Stimulated activated CD4-positive, alpha-beta T cell treated with anti-CD3 and anti-CD28 coated beads, Interleukin-4, amount 100 ng/mL, for 4 hours (primary cell): ENCODE measurements at places on chromosomes 16 and 17.

GRCh38 chr16:82138478-82139285 is 31.3 kb downstream of the MPHOSPH6 start:
- DNase-seq: no peak

DNA sequence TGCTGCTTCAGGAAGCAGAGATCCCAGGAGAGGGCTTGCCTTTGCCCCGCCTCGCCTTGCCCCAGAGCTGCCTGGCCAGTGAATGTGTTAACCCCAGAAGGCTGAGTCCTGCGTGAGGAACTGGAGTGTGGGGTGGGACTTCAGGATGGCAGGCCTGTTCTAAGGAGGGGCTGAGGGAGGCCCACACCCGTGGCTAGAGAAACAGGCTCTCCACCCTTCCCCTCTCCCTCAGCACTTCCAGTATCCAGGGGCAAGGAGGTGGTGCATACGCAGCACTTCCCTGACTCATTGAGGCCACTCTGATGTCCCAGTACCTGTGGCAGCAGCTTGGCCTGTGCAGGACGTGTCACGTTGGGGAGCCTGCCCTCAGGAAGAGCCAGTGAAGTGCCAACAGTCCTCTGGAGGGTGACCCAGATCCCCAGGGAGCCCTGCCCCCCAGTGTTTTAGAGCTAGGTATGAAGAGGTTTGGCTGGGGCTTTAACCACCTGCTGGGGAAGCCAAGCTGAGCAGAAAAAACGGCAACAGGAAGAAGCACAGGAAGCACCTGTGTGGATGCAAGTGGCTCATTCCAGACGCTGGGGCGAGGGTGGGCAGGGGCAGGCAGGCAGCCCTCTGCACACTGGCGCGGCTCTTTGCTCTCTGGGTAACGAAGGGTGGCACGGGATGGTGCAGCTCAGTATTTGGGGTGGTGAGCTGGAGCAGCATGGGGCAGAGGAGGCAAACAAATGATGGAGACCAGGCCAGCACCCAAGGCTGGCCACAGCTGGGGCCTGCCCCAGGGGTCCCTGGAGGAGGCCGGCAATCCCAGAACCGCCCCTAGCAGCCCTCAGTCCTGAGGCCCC is 14.7 kb upstream of the CTCF start:
- no peak for DNase-seq

DNA sequence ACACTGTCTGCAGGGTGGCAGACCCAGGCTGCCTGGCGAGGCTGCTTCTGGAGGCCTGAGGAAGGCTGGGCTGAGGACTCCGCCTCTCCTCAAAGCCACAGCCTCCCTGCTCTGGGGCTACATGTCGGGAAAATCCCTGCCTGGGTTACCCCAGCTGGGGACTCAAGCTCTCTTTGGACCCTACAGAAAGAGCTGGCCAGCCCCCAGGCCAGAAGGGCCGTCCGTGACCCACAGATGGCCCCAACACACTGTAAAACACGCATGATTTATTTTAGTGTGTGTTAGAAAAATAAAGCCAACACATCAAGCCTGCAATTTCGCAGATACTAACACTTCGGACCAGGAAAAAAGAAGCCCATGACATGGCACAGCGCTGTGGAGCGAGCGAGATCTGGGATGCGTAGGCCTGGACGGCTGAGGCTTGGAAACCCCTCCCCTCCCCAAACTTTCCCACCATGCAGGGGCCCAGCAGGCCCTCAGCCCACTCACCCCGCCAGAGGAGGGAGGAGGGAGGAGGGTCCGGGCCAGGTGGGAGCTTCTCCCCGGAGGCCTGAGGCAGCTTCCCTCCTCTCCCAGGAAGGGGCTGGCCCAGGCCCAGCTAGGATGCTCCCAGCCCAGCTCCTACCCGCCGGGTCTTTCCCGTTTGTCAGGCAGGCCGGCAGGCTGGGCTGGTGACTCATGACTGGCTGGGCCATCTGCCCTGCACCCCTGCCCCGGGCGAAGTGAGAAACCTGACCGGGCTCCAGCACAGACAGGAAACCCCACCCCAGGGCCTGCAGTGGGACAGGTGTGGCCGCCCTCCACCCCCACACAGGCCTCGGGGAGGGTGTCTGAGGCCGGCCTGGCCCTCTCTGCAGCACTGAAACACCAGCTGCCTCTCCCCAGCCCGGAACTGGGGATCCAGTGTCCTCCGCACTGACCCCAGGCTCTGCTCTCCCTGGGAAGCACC is 34.1 kb upstream of the SLC38A10 start:
- DNase-seq: no peak

GRCh38 chr17:7098802-7099459 is 15.7 kb downstream of the ASGR2 start:
- no peak for DNase-seq

- no peak for DNase-seq
Observed at GRCh38 chr17:75933808-75934207, 7.0 kb downstream of the FBF1 start.

DNA sequence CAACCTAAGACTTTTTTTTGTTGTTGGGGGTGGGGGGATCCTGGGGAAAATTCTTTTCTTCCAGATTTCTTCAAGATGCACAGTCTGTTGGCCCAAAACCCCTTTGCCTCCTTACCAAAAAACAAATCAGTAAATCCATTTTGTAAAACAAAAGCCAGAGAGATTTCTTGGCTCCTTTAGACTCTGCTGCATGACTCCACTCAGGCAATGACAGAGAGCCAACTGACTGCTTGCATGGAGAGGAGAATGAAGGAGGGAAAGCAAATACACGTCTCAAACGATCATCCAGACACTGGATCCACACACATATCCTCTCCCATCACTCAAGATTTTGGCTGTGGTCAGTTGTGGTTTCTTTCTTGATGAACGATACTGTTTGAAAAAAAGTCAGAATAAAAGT is 13.8 kb downstream of the COPRS start:
- no peak for DNase-seq

DNA sequence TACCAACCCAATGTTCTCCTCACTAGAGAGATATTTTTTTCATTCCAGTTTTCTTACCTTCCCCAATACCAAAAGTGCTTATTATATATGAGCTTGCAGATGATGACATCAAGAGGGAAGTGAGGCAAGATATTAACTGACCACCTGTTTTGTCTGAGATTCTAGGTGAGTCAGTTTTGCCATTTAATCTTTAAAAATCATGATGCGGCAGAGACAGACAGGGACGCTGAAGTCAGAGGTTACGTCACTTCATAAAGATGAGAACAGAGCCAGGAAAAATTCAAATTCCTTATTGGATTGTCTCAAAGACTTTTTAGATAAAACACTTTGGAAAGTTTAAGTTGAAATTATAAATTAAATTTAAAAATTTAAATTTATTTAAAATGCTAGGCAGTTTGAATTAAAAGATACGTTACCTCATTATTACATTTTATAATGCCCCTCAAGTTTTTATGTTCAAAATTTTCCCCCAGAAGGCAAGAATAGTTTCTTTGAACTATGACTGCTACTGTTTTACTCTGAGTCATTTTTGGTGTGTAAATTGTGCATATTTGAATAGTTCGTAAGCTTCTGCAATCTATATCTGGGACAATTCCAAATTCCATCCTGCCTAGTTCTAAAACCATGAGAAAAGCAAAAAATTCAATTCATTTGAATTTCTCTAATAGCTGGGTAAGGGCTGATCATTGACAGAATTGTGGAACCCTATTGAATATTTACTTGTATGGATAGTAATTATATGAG is 839.6 kb upstream of the GOT2 start:
- no peak for DNase-seq

DNA sequence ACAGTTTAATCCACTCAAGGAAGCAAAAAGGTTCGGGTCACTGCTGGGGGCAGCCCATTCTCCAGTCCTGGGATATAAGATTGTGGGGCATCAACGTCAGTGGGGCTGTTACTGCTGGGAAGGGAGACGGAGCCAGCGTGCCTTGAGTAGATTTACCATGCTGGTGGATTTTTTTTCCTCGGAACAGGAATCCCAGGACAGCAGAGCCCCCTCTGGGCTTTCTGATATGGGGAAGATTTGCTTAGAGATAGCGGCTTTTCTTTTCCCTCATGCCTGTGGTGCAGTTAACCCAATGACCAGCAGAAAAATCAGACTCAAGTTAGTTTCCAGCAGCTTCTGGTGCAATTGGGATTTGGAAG is 35.4 kb downstream of the WSCD1 start:
- no peak for DNase-seq

GRCh38 chr16:57226701-57227621 is 18.1 kb upstream of the ARL2BP start:
- DNase-seq: no peak

GRCh38 chr16:22235839-22236745 is 30.0 kb downstream of the EEF2K start:
- DNase-seq: no peak

DNA sequence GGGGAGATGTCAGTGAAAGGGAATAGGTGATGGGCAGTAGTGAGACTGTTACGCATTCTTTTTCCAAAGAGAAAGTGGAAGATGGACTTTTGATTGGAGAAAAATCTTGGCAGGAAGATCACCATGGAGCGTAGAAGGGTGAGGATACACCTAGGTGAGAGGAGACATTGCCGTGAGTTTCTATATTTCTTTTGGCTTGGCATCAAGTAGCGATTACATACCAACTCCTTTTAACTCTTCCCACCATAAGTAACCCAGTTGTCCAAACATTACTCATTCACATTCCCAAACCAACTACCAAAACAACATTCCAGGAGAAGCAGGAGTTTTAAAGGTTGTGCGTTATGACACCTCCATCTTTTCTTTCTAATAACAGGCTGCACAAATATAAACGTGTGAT is 10.7 kb upstream of the KRT28 start:
- no peak for DNase-seq

- no peak for DNase-seq
Observed at GRCh38 chr16:81610144-81610842, 165.7 kb downstream of the CMIP start.

DNA sequence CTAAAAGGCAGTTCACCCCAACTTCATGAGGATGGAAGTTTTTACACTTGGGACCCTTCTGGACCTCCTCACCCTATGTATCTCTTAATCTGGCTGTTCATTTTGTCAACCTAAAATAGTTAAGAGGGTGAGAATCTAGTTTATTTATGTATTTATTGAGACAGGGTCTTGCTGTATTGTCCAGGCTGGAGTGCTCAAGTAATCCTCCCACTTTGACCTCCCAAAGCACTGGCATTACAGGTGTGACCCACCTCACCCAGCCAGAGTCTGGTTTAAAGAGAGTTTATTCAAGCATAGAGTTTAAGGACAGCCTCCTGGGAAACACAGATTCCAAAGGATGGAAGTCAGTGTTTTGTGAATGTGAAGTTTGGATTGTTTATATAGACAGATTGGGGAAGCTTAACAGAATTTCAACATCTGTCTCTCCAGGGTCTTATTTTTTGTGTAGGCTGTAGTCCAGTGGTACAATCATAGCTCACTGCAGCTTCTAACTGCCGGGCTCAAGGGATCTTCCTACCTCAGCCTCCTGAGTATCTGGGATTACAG is 8.0 kb upstream of the APPBP2 start:
- DNase-seq: no peak

DNA sequence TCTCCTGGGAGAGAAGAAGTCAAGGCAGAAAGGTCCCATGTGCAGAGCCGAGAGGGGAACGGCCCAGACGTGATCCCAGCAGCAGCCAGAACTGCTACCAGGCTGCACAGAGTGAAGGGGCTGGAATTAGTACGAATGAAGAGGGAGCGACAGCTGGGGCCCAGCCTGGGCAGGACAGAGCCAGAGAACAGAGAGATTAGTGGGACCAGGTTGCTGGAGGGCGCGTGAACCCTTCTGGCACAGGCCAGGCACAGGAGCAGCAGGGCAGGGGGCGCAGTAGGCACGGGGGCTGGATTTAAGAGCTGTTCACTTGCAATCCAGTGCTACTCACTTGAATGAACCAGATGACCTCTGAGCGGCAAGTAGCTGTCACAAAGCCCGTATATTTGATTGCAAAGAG is 66.9 kb downstream of the PLXDC1 start:
- no peak for DNase-seq

GRCh38 chr16:50006964-50007363 is 18.1 kb upstream of the CNEP1R1 start:
- DNase-seq: no peak

DNA sequence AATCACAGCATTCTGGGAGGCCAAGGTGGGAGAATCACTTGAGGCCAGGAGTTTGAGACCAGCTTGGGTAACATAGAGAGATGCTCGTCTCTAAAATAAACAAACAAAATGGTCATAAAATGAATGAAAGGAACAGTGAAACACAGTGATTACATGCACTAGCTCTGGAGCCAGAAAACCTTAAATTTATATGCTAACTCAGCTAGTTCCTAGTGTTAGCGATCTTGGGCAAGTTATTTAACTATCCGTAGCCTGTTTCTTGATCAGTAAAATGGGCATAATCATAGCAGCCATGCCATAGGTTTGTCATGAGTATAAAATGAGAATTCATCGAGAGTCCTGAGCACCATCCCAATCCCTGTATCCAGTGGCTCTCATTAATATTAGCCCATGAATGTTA is 271.0 kb downstream of the GRIN2A start:
- no peak for DNase-seq

GRCh38 chr17:39804839-39805238 is 59.3 kb downstream of the IKZF3 start:
- DNase-seq: no peak

GRCh38 chr16:81447383-81448101 is 2.9 kb downstream of the CMIP start:
- no peak for DNase-seq

- DNase-seq: no peak
Observed at GRCh38 chr17:8537734-8538133, 92.8 kb downstream of the MYH10 start.

DNA sequence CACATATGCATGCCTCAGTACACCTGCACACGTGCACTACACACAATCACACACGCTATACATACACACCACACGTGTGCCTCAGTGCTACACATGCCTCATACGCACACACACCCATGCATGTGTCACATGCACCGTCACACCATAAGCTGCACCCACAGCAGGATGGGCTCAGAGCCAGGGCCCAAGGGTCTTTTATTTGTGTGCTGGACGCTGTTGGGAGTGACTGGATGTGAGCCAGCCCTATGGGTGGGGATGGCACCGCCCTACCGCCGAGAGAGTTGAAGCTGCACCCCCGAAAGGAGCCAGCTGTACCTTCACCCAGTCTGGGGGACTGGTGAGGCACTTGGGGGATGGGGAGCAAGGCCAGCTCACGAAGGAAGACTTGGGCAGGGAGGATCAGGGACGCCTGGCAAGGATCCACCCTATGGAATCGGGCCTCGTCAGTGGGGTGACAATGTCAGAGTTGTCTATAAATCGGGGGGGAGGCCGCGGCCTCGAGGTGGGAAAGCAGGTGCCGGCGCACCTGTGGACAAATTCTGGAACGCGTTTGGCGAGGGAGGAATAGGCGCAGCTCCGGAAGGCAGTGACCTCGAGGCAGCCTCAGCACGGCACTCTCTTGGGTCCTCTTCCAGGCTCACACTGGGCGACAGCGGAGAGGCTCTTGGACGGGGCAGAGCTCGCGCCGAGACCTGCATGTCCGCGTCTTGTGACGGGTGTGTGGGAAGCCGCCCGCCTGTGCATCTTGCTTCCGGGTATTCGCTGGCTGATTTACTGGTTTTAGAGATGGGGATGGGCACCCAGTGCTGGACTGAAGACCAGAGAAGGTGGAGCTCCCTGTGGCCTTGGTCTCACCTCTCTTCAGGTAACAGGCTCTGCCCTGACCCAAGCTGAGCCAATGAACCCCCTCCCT is 7.3 kb downstream of the RGS11 start:
- no peak for DNase-seq
